Osteocyte (in vitro differentiated cells): ENCODE measurements at places on chromosomes 16 and 17. TPM values are rescaled to one million over a fixed set of nuclear protein-coding genes. Genes with fewer than 3 reads are reported as not detected.

- DNase-seq, result no peak
Observed at GRCh38 chr17:80660527-80661198, 116.0 kb downstream of the RPTOR start.

The ARHGDIG gene
- 0.54 TPM in 1 of 2 replicates, not detected in the other for total RNA-seq

DNA sequence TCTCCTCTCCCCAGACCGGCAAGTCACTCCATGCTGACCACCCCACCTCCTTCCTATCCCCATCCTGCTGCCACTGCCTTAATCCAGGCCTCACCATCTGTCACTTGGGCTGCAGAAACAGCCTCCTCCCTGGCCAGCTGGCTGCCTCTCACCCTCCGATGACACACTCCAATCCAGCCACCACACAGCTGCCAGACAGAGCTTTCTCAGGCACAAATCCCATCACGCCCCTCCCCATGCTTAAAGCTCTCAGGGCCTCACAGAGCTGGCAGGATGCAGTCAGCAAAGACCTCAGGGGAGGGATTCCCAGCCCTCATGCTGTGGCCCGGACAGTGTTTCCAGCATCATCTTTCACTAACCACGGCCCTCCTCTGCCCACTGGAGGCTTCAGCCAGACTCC, 13.7 kb downstream of the CAMKK1 start:
- DNase-seq, result no peak

The TMC5 gene
- not detected in 2 replicates for total RNA-seq

DNA sequence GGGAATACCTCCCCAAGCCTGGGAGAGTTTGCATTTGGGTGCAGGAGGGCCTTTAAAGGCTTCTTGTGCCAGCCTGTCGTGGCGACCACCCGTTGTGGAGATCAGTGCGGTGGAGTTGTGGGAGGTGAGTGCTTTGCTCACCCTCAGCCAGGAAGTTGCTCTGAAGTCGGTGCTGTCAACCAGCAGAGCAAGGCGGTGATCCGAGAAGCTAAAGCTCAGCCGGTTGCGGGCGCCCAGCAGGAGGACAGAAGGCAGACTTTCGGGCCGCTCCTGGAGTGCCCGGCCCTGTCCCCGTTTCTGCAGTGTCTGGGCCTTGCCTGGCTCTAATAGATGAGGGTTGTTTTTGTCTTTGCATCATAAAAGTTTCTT, 1.4 kb downstream of the UBE2I start:
- no peak for DNase-seq

The ZNRF1 gene
- total RNA-seq, result 30.9 and 32.1 TPM in 2 replicates

DNA sequence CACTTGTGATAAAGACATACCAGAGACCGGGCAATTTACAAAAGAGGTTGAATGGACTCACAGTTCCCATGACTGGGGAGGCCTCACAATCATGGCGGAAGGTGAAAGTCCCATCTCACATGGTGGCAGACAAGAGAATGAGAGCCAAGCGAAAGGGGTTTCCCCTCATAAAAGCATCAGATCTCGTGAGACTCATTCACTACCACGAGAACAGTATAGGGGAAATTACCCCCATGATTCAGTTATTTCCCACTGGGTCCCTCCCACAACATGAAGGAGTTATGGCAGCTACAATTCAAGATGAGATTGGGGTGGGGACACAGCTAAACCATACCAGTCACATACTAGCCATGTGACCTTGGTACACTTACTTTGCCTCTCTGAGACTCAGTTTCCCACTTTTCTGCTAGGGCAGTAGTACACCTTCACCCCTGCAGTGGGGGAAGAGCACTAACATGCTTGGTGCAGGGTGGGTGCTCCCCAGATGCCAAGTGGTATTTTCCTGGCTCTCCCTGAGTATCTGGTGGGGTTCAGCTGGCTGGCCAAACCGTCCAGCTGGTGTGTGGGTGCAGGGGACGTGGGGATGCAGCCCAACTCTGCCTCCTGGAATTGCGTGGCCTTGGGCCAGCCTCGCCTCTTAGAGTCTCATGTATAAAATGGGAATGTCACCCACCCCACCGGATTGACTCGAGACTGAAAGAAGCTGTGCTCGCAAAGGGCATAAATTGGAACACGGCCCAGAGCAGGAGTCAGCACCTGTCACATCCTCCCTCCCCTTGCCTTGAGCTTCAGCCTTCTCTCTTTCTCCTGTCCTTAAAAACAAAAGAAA, 364.1 kb downstream of the CPPED1 start:
- DNase-seq, result no peak

The CTCF gene
- total RNA-seq, result 43.2 and 47.4 TPM in 2 replicates

GRCh38 chr17:74833501-74834377, 25.9 kb downstream of the GRIN2C start:
- DNase-seq, result no peak

- no peak for DNase-seq
Observed at GRCh38 chr17:61338000-61338798, 61.4 kb upstream of the TBX2 start.

- DNase-seq, result no peak
Observed at GRCh38 chr17:72284806-72285205, 164.0 kb downstream of the SOX9 start.

DNA sequence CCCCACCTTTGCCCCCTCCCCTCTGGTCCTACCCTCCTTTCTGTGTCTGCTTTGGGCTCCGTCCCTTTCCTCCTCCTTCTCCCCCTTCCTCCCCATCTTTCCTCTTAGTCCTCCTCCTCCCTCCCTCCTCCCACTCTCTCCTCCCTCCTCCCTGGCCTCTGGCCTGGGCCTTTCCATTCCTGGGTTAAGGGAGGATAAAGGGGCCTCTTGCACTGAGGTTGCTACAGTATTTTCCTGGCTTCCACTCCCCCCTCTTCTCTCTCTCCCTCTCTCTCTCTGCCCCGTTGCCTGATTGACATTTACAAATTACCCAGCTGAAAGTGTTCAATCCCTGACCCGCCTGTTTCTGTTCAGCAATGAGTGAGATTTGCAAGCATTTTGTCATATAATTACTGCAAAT, 44.0 kb downstream of the MRM1 start:
- DNase-seq, result no peak

- no peak for DNase-seq
Observed at GRCh38 chr17:63434951-63435571, 11.0 kb downstream of the CYB561 start.

DNA sequence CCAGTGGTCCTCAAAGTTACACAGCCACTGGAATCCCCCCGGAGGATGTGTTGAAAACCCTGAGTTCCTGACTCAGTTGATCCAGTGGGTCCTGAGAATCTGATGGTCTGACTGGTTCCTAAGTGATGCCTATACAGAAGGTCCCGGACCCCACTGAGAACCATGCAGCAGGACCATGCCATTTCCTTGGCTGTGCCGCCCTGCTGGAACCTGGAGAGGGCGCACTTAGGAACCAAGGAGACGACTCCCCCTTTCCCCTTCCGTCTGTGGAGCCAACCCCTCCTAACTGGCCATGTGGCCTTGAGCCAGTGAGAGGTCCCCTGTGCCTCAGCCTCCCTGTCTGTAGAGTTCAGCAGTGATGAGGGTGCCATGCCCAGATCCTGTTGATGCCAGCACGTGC, 22.0 kb downstream of the C16orf74 start:
- no peak for DNase-seq

The MT1F gene
- total RNA-seq, result 12.7 and 14.9 TPM in 2 replicates

DNA sequence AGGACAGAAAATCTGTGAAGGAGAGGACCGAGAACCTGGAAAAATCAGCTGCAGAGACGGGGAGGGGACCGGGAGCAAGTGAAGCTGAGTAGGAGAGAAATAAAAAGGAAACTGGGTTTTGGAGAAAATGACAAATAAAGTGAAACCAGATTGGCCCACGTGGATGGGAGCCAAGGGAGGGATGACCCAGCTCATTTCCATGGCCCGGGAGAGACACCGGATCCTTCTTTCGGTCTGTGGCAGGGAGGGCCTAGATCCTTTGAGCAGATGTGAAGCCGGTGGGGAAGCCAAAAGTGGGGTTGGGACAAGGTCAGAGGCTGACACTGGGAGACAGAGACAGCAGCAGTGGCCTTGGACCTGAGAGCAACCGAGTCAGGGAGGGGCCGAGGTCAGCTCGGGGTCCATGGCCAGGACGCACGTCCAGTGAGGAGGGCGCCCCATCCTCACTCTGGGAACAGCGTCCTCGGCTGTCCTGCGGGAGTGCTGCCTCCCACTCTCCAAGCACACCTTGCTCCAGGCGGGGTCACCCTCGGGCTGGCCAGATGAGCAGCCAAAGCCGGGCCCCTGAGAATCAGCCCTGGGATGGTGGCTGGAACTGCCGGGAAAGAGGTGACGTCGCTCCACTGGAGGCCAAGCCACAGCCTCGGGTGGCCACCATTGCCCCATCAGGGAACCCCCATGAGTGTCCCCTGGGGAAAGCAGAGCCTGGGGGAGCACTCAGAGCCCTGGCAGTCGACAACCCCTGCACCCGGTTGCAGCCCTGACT, 50.8 kb upstream of the CDR2 start:
- no peak for DNase-seq

GRCh38 chr16:85921026-85921425, 22.1 kb downstream of the IRF8 start:
- DNase-seq, result no peak

The ZMYND15 gene
- 0.55 and 0.99 TPM in 2 replicates for total RNA-seq

GRCh38 chr17:50890675-50891516, 24.7 kb upstream of the TOB1 start:
- no peak for DNase-seq

- DNase-seq, result peak; percentile 66
Observed at GRCh38 chr17:8470447-8471047, 34.9 kb downstream of the NDEL1 start.

DNA sequence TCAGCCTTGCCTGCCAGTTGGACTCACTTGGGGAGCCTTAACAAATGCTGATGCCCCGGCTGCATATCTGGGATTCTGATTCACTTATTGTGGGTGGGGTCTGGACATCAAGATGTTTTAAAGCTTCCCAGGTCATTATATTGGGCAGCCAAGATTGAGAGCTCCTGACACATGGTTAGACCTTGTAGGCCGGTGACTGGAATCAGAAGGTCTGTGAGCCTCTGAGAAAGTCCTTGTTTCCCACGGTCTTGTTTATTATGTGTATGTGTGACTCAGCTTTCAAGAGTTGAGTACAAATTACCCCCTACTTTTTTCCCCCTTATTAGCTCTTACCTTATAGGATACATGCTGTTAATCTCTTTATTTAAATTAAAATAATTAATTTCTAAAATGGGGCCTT, 103.5 kb downstream of the ABCC1 start:
- DNase-seq, result no peak

GRCh38 chr16:51243936-51244436, 92.9 kb upstream of the SALL1 start:
- no peak for DNase-seq

DNA sequence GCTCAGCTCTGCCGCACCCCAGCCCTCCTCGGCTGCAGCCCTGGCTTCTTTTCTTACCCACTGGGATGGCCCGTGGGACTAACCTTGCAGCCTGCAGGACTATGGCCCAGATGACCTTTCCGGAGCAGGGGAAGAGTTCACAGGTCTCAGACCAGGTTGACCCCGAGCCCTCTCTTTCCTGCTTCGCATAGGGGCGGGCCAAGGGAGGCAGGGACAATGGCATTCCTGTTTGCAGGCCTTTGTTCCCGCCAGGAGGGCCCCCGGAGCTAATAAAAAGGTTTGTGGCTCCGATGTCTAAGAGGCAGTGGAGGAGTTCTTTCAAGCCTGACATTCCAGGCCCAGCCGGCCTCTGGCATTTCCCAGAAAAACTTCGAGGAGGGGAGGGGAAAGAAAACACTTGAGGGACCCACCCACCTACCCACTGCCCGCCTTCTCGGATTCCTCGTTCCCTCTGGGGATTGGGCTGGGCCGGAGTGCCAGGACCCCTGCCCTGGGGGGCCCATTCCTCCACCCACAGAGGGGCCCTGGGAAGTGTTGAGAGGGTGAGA, 5.8 kb upstream of the SOCS3 start:
- DNase-seq, result peak; percentile 94

The RASD1 gene
- total RNA-seq, result 1.2 and 1.6 TPM in 2 replicates

The FAM20A gene
- not detected in 2 replicates for total RNA-seq

GRCh38 chr17:34146440-34147043, 108.5 kb upstream of the CCL2 start:
- no peak for DNase-seq

DNA sequence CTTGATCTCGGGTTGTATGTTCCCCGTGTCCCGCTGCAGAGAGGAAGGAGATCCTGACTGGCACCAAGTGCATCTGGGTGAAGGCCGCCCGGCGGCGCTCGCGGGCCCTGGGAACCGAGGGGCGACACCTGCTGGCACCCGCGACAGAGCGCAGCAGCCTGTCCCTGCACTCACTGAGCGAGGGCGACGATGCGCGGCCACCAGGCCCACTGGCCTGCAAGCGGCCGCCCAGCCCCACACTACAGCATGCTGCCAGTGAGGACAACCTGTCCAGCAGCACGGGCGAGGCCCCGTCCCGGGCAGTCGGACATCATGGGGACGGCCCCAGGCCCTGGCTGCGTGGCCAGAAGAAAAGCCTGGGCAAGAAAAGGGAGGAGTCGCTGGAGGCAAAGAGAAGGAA, 7.5 kb downstream of the BTBD17 start:
- DNase-seq, result no peak

GRCh38 chr17:2120586-2121335, 65.9 kb downstream of the HIC1 start:
- DNase-seq, result no peak

The ARL5C gene
- not detected in 2 replicates for total RNA-seq

The BICDL2 gene
- not detected in 2 replicates for total RNA-seq

DNA sequence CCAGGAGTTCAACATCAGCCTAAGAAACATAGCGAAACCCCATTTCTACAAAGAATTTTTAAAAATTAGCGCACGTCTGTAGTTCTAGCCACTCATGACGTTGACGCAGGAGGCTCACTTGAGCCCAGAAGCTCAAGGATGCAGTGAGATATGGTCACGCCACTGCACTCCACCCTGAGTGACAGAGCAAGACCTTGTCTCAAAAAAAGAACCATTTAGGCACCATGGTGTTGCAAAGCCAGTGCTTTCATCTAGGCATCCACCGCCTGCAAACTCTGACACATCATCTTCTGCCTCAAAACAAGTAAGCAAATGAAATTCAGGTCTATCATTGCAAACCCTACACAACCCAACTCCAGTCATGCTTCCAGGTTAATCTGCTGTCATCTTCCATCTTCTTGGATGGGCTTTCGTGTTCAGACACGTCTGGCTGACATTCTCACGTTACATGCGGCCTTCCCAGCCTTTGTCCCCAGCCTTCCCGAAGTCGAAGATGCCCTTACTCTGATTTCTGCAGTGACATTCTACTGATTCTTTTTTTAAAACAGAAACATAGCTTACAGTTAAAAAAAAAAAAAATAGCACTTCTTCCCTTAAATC, 8.9 kb downstream of the ANKRD11 start:
- DNase-seq, result no peak

The MT1E gene
- total RNA-seq, result 37.5 and 43.6 TPM in 2 replicates

The KRT20 gene
- total RNA-seq, result not detected in 2 replicates

GRCh38 chr17:61836266-61837174, 26.8 kb downstream of the BRIP1 start:
- DNase-seq, result no peak

The CSH2 gene
- total RNA-seq, result not detected in 2 replicates

The KRTAP9-2 gene
- not detected in 2 replicates for total RNA-seq

GRCh38 chr16:10961231-10961630, 16.9 kb downstream of the CLEC16A start:
- no peak for DNase-seq

The C1QTNF8 gene
- total RNA-seq, result not detected in 2 replicates

The MRC2 gene
- 418 and 419 TPM in 2 replicates for total RNA-seq

The KRT24 gene
- total RNA-seq, result not detected in 2 replicates

The ATMIN gene
- 35.0 and 39.2 TPM in 2 replicates for total RNA-seq

The CHAD gene
- total RNA-seq, result not detected in 2 replicates
